Activated CD4-positive, alpha-beta T cell treated with anti-CD3 and anti-CD28 coated beads, Interleukin-2, Interleukin-6, amounts not matched to agents 100 ng/mL and 50 ng/mL, durations not matched to agents 16 hours and 8 hours (primary cell): ENCODE measurements at places on chromosomes 2 and 18.
A peak's percentile ranks its signal among the peaks of the same experiment; 100 is the strongest.

DNA sequence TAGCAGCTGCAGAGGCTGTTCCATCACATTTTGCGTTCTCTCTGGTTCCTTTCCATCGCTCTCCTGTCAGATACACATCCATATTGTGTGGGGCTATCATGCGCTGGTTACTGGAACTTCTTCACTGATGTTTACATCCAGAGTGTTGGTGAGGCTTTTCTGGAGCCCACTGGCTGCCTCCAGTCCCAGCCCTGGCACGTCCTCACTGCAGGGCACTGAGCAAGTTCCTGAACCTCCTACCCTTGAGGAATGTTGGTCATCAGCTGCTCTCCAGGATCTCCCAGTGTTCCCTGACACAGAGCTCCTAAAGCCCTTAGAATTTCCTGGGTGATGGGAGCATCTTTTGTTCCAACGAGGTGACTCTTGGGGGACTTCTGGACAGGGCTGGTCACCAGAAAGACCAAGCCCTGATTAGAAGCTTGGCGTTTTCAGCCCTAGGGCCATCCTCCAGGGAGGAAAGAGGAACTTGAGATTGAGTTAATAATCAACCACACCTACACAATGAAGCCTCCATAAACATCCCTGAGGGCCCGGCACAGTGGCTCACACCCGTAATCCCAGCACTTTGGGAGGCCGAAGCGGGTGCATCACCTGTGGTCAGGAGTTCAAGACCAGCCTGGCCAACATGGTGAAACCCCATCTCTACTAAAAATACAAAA, 81.3 kb downstream of the TFCP2L1 start:
- DNase-seq, result no peak

- peak; percentile 56 for DNase-seq
Observed at GRCh38 chr2:242031481-242032019, 162.0 kb downstream of the RTP5 start.

- no peak for DNase-seq
Observed at GRCh38 chr2:88606371-88607030, 20.8 kb downstream of the EIF2AK3 start.

DNA sequence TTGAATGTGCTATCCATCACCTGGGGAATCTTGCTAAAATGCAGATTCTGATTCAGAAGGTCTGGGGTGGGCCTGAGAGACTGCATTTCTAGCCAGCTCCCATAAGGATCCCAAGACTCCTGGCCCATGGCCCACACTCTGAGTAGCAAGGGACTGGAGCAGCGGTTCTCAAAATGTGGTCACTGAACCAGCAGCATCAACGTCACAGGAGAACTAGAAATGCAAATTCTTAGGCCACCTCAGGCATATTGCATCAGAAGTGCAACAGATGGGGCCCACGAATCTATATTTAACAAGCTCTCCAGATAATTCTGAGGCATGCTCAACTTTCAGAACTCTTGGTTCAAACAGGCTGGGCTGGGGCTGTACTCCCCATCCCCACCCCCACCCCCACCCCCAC, 74.6 kb downstream of the DHRS9 start:
- DNase-seq, result no peak

- no peak for DNase-seq
Observed at GRCh38 chr2:204477358-204477950, 67.8 kb upstream of the PARD3B start.
